ENCODE measurements at places on chromosomes 2 and 18.

GRCh38 chr18:70005580-70005979 lies 57.9 kb upstream of the CD226 start:
- no peak for DNase-seq

GRCh38 chr2:17578466-17578928 lies 38.0 kb downstream of the VSNL1 start:
- DNase-seq, result no peak

DNA sequence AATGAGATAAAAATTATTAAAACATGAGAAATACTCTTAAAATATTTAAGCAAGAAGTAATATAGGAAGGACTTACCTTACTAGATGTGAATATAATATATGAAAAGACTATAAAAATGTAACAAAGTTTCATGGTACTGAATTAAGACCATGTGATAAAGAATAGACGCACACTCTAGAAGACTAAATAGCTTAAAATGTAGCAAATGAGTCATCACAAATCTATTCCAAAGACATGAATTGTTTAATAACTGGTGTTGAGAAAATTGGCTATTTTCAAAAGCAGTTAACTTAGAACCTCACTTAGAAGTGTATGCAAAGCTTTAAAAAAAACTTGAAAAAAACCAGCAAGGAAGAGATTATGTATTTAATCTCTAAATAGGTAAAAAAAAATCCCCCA lies 64.1 kb downstream of the POLE4 start:
- DNase-seq, result no peak

GRCh38 chr2:33619028-33619427 lies 19.9 kb upstream of the FAM98A start:
- no peak for DNase-seq

GRCh38 chr2:30487603-30488002 lies 40.6 kb downstream of the LCLAT1 start:
- no peak for DNase-seq

DNA sequence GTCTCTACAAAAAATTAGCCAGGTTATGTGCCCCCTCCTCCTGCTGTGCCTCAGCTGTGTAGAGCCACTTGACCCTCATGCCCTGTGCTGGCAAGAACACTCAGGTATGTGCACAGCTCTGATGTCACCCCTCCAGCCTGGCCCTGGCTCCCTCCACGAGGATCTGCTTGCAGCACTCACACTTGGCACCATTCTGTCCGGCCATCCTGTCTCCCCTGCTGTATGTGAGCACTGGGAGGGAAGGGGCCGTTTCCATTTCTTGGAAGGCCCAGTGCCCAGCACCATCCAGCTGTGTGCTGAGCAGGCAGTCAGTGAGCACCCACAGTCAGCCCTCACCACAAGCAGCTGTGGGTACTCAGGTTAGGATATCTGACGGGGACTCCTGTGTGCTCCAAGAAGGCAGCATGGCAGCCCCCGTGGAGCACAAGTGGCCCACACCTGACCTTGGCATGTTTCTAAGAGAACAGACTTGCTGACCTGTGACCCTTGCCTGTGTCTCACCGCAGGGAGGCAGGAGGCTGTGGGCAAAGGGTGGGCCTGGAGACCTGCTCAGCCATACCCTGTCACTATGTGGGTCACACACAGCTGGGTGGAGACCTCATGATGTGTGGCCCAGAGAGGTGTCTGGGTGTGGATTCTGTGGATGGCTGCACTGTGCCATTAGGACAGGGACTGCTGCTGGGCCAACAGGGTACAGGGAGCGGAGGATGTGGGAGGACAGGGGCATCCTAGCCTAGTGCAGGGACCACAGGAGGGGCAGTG lies 31.5 kb downstream of the USP34 start:
- DNase-seq, result no peak

- DNase-seq, result no peak
Measured at GRCh38 chr2:42867093-42868065, 75.0 kb upstream of the HAAO start.

GRCh38 chr2:6556755-6557154 lies 309.0 kb downstream of the CMPK2 start:
- DNase-seq, result no peak

DNA sequence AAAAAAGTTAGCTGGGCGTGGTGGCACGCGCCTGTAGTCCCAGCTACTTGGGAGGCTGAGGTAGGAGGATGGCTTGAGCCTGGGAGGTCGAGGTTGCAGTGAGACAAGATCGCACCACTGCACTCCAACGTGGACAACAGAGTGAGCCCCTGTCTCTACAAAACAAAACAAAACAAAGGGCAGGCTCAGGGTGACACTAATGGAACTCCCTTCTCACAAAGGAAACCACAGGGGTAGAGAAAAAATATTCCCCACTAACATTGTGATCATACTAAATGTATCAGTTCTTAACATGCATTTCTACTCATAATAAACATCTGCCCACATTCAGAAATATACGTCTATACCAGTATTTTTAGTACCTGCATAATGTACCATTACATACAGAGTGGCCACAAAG lies 21.1 kb downstream of the STAM2 start:
- no peak for DNase-seq

DNA sequence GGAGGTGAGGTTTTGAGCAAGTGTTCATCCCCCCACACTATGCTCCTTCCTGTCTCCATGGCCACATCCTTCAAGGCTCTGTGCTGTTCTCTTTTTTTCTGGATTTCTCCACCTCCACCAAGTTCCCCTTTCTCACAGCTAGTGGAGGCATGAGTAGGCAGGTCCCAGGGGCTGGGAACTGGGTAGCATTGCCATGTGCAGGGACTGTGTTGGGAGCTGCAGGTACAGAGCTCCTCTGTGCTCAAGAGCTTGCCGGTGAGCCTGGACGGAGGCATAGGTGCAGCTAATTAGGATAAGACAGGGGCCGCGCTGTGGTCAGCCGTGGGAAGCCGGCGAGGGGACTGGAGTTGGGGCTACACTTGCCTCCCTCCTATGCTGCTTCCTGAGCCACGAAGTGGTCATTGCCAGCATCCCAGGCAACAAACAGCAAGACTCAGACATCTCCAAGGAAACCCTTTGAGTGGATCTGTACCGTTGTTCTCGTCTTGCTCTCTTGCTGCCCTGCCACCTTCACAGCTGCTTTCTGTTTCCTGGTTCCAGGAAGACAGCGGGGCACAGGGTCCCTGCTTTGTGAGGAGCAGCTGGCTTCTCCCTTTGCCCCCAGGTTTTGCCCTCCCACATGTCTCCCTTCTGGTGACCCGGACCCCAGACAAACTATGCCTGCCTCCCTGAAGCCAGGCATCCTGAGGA lies 36.9 kb downstream of the ATOH8 start:
- no peak for DNase-seq

DNA sequence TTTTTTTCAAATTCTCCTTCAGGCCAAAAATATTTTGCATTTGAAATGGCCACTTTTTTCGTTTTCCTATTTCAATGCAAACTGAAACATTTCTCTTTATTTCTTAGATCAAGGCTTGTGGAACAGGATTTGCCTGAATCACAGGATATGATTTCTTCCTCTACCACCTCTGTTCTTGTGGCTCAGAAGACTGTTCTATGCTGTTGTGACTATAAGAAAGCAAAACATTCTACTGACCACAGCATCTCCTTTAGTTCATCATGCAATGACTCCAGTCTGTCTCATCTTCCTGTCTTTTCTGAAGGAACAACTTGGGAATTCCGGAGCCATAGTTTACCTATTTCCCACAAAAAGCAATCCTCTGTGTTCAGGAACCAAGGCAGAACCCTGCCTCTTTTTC lies 16.2 kb upstream of the ZNF512 start:
- peak; percentile 90 for DNase-seq

DNA sequence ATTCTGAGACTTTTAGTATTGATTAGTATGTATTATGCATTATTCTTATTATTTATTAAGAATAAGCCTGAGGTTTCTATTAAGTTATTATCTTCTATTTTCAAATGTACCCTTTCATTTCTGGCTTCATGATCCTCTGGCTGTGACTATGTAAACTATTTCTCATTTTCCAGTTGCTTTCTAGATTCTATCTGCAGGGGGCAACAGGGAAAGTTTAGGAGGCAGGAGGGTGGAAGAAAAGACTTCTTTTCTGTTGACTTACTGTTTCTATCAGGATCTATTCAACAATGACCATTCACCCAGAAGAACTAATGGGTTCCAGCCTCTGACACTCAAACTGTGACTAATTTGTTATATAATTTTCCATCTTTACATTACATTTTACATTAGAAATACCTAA lies 653.4 kb upstream of the FSHR start:
- DNase-seq, result no peak

DNA sequence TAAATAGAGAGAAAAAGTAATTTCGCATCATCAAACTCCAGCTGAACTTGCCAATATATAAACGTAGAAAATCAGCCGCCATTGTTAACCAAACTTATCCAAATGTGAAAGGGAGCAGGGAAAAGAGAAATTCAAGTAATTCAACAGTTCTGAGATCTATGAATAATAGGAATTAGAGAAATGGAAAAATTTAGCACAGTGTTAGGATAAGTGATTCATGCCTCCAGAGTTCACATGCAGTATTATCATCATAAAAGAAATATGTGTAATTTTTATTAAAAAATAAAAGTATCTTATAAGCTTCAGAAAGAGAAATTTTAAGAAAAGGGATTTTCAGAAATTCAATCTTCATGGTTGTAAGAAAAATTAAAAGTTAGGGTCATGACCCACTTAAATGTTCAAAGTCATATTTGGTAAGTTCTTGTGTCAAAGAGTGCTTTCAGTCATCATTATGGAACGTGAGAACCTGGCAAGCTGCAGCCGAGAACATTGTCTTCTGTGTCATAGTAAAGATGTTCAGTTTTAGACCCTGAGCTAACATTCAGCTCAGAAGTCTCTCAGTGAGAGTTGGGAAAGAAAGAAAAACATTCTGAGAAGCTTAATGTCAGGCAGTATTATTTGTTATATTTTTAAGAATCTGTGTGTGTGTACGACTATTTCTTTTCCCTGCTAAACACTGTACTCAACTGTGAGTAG lies 414.3 kb upstream of the RGPD4 start:
- no peak for DNase-seq

DNA sequence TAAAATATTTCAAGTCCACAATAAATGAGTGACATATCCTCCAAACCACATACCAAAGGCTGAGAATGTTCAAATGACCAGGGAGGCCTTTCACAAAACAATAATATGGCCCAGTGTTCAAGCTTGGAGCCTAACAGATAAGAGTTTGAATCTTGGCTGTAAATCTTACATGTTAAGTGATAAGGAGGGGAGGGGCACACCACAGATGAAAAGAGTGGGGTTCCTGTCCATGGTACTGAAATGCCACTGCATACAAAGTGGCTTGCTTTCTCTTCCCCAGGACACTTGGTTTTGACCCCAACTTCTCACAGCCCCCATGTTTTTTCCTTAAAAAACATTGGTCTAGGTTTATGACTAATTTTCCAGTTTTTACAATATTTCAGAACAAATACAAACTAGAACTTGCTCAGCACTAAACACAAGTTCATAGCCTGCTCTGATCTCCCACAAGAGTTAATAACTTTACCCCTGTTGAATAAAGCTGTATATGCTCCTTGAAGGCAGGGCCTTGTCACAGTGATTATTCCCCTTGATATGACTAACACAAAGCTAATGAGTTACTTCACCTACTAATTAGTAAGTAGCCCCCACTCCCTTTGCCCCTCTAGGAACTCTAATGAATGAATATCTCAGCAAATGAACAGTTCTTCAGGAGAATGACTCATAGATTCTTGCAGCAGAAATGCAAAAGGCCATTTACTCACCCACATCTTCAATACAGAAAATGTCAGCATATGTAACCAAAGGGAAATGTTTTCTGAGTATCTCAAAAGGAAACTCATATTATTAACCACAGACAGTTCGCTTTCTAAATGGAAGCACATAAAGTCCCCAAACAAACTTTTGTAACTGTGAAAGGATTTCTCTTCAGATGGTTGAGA lies 142.2 kb downstream of the SATB2 start:
- DNase-seq, result no peak

DNA sequence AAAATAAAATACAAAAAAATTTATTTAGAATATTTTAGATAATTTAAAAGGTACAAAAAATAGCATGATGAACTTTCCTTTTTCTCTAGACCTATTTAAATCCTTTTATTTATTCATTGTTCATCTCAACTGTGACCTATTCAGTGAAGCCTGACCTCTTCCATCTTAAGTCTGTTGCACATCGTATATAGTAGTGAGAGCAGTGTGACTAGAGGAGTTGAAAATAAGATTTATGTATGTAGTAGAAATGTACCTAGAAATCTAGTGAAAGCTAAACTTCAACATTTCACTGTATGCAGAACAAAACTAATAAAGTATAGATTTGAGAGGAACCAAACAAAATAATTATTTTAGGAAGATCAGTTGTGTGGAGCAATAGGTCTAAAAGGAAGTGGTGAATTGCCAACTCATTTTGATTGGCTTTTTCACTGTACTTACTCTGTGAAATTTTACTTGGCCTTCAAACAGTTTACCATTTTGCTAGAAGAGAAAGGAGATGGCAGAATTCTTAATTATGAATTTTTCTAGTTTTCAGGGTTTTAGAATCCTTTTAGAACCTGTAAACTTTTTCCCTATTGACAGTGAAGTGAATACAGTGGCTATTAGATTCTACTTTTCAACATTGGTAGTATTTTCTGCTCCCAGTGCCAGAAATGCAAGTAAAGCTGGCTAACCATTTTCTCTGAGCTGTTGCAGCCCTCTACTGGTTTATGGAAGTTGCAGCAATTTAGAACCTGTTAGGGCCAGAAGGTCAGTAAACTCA lies 11.0 kb downstream of the ANKRD12 start:
- peak; percentile 51 for DNase-seq

DNA sequence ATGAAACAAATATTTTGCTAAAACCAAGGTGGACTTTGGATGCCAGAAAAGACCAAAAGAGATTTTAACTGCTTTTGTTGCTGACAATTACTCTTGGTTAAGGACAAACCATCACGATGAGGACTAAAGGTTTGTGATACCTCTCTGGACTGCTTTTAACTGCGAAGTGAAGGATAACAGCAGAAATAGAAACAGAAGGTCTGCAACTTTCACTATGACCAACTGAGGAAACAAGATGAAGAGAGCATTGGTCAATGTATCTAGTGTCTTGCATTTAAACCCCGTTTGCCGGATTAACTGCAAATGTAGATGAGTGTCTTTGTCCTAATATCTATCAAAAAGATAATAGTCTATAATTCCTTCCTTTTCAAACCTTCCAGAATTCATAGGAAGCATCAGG lies 541.7 kb downstream of the ERBB4 start:
- no peak for DNase-seq

DNA sequence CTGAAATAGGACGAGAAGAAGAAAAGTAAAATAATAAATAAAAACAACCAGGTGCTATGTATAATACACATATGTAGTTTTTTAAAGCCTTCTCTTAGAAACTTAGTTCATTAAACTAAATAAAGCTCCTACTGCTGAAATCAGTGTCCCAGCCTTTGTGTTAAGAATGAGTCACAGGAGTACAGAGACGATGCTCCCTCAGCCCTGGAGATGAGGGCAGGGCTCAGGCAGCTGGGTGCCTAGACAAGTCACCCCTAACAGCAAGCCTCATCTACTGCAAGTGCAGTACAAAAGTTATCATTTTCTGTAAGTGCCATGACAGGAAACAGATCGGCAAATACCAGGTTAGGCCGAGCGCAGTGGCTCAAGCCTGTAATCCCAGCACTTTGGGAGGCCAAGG lies 18.2 kb downstream of the KIDINS220 start:
- DNase-seq, result peak; percentile 28
